LNCaP clone FGC (cell line): ENCODE measurements at places on chromosomes 1 and 21.

- no peak for DNase-seq
Observed at GRCh38 chr1:221078260-221078965, 199.2 kb downstream of the HLX start.

DNA sequence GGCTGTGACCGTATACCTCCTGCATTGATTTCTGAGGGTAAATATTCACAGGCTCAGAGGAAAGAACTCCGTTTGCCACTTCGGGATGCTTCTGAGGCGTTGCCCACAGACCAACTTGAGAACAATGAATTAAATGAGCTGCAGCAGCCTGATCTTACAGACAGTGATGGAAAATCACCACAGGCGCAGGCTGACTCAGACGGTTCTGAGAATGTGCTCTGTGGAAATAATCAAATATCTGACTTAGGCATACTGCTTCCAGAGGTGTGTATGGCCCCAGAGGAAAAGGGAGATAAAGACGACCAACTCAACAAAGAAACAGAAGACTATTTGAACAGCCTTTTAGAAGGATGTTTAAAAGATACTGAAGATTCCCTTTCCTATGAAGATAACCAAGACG lies 76.7 kb upstream of the SCCPDH start:
- DNase-seq: no peak

GRCh38 chr1:53400761-53401674 lies 58.2 kb upstream of the DMRTB1 start:
- no peak for DNase-seq

DNA sequence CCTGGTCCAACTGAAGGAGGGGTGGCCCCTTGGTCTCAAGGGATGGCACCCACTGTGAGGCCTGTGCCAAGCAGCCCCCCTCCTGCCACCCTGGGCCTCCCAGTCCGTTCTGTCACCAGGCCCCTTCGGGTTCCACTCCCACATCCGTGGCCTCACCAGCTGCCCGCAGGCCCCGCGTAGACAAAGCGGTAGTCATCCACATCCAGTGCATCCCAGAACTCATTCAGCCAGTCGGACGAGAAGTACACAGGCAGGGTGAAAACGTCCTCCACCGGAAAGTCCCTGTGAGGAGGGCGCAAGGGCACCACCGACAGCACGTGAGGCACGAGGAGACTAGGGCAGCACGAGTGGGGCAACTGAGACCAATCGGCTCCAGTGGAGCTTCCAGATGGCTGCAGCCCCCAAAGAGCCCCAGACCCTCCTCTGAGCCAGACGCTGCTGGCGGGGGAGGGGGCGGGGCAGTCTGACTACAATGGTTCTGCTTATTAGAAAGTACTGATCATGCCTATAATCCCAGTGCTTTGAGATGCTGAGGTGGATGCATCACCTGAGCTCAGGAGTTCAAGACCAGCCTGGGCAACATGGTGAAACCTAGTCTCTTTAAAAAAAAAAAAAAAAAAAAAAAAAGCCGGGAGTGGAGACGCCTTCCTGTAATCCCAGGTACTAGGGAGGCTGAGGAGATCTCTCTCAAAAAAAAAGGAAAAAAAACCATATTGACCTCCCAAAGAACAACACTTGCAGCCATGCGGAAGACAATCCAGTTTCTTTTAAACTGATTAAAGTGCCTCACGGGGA lies 1.2 kb downstream of the JMJD4 start:
- DNase-seq: no peak

DNA sequence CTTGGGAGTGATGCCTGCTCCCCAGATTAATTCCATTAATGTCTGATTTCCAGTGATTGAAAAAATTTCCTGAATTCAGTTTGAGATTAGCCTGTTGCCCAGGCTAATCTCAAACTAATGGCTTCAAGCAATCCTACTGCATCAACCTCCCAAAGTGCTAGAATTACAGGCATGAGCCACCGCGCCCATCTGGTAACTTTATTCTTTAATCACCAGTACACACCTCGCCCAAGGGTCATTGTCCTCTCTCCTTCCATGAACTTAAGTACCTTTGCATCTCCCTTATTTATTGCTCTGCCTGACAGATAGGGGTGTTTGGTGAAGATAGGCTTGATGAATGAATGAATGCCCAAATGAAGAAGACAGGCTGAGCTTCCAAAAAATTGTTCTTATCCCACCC lies 366.5 kb downstream of the SIPA1L2 start:
- DNase-seq: no peak

DNA sequence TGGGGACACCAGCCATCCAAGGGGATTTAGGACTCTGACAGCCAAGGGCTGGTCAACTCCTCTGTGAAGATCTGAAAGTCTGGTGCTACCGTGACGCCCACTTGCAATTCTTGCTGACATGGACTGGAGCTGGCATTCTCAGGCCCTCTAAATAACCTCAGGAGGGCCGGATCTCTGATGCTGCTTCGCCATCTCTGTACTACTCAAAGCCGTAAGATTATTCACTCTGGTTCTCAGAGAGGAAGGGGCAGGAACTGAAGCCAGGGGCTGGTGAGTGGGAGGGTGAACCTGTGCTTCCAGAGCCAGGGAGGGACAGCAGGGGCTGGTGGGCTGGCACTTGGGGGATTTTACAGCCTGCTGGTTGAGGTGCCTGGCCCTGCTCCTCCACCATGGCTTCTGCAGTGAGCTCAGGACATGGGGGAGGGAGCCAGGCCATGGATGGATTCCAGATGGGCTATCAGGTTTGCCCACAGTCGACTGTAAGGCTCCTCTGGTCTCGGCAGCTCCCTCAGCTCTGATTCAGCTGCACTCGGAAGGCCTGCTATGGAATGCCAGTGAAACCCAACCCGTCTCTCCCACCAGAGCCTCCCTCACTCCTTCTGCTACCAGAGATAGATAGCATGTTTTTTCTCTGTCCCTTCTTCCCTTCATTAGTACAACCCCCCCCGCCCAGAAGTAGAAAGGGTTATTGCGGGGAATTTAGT lies 84.5 kb downstream of the PLXNA2 start:
- DNase-seq: no peak

DNA sequence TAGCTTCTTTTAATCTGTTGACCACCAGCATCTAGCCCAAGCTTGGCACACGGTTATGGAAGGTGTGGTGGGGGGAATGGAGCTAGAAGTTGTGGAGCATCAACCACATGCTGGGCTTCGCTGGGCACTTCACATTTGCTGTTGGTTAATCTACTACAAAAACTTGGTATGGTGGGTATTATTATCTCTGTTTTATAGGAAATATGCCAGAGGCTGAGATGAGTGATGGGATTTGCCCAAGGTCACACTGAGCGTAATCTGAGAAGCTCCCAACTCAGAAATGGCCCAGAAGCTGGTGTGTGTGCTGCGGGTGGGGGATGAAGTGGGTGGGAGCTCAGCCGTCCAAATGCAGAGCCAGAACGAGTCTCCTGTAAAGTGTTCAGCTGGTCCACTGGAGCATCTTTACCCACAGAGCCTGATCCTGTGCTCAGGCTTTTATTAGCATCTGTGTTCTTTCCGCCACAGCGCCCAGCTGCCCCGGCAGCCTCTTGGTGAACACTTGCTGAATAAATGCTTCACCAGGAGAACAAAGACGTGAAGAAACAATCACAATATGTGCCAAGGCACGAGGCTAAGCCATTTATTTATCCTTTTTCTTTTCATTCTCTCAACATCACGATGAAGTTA lies 98.6 kb upstream of the JUN start:
- no peak for DNase-seq

DNA sequence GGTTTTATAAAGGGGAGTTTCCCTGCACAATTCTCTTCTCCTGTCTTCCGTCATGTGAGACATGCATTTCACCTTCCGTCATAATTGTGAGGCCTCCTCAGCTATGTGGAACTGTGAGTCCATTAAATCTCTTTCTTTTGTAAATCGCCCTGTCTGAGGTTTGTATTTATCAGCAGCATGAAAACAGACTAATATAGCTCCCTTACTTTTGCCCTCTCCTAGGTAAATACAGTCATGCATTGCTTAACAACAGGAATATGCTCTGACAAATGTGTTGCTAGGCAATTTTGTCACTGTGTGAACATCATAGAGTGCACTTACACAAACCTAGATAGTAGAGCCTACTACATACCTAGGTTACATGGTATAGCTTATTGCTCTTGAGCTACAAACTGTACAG lies 616.8 kb downstream of the RWDD3 start:
- DNase-seq: no peak

DNA sequence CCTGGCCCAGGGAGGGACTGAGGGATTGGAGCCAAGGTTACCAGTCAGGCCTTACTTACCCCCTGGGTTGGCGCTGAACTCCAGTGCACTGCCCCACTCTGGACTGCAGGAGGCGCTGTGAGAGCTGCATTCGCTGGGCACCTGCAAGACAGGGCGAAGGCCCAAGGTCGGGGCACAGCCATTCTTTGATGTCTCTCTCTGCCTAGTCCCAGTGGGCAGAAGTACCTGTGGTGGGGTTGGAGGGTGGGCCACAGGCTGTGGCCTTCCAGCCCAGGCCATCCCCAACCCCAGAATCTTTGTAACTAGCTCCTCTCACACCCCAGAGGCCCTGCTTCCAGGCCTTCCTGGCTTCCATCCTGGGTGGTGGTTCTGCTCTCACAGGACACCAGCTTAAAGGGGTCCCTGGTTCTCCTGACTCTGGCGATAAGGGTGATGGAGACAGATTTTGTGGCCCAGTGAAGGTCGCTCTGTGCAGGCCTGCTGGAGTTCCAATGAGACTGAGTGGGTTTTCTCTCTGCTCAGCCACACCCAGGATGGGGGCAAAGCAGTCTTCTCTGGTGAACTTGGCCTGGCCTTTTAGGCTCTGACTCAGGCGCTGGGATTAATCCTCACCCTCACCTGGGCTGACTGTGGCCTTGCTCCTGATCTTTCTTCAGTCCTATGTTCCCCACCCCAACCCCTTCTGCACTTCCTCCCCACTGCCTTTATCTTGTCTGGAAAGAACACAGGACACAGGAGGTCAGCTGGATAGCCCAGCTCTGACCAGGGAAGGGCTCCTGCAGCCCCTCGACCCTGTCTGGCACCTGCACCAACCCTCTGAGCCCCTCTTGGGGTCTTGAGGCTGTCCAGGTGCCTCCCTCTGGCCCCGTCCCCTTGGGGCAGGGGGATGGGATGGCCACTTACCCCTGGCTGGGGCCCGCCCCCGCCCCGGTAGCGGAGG lies 954 bp downstream of the MYOG start:
- no peak for DNase-seq

DNA sequence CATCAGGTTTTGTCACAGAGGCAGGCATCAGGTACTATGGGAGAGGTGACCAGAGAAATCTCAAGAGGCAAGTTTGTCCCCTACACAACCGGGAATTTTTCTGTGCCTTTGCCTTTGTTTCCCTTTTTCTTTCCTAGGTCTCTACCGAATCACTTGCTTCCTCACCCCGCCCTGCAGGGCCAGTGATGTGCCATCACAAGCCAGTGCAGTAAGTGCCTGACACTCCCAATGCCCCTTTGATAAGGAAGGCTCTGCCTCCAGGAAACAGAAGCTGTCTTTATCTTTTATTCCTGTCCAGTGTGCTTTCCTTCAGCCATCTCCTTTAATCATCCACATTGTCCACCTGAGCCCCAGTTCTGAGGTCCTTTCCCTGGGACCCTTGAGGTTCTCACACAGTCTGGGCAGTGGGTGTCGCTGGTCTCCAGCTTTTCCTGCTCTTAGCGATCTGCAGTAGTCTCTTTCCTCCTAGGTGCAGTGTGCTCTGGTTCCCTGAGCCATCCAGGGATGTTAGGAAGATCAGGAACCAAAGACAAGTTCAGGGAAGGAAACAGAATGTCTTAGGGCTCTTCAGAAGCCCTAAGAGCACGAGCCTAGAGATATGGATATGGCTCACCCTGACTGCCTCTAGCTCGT lies 36.6 kb downstream of the GJA5 start:
- DNase-seq: no peak

DNA sequence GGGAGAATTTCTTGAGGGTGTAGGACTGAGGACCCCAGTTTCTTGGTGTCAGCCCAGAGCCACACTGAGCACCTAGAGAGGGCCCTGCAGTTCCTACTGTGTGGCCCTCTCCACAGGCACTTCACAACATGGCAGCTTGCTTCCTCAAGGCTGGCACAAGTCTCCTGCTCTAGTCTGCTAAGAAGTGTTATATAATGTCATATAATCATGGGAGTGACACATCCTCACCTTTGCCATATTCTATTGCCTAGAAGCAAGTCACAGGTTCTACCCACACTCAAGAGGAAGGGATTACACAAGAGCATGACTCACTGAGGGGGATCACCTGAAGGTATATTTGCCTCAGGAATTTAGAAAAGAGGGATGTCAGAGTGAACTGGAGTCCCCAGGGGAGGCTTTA lies 5.5 kb upstream of the SNX27 start:
- DNase-seq: no peak

DNA sequence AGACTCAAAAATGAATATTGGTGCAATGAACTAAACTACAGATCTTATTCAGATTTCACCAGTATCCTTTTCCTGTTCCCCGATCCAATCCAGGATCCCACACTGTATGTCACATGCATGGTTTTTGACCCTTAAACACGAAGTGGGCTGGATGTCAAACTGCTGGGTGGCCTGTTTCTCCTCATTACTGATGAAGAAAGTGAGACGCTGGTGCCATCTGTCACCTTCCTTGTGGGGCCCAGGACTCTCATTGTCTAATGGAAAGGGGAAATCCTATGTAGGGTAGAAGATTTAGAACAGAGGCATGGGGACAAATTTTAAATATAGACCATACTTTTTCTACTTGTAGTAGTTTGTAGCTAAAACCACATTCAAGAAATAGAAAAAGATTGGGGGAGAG lies 56.2 kb downstream of the DISC1 start:
- no peak for DNase-seq

DNA sequence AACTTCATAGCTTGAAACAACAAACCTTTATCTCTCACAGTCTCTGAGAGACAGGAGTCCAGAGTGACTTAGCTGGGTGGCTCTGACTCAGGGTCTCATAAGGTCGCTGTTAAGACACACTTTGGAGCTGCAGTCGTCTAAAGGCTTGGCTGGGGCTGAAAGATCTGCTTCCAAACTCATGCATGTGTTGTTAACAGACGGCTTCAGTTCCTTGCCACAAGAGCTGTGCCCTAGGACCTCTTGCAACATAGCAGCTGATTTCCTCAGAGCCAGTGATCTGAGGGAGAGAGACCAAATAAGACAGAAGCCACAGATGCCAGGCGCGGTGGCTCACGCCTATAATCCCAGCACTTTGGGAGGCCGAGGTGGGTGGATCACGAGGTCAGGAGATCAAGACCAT lies 176.8 kb downstream of the DISC1 start:
- DNase-seq: no peak

DNA sequence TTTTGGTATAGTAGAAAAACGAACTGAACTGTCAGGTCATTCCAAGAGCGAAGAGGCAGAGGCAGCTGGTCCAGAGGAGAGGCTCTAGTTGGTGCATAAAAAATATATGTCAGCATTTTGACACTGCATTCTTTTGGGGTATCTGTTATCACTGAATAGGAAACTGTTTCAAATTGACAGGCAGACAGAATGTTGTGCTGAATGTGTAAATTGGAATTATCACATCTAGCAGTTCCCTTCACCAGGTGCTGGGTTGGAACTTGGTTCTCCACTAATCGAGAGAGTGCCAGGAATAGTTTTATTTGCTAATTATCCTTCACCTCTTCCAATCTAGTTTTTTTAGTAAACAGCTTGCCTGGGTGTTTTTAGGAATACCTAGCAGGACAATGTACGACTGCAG lies 52.2 kb downstream of the ADGRL2 start:
- DNase-seq: no peak

- peak; percentile 88 for DNase-seq
Observed at GRCh38 chr1:207828485-207829158, 76.8 kb downstream of the CD46 start.
